ENCODE measurements at places on chromosomes 12 and 14.

- no peak for DNase-seq
Observed at GRCh38 chr12:113332688-113333417, 2.1 kb downstream of the SLC8B1 start.

- no peak for DNase-seq
Observed at GRCh38 chr12:67275380-67275913, 6.3 kb downstream of the CAND1 start.

- DNase-seq, result no peak
Observed at GRCh38 chr14:44428231-44428945, 78.7 kb downstream of the FSCB start.

DNA sequence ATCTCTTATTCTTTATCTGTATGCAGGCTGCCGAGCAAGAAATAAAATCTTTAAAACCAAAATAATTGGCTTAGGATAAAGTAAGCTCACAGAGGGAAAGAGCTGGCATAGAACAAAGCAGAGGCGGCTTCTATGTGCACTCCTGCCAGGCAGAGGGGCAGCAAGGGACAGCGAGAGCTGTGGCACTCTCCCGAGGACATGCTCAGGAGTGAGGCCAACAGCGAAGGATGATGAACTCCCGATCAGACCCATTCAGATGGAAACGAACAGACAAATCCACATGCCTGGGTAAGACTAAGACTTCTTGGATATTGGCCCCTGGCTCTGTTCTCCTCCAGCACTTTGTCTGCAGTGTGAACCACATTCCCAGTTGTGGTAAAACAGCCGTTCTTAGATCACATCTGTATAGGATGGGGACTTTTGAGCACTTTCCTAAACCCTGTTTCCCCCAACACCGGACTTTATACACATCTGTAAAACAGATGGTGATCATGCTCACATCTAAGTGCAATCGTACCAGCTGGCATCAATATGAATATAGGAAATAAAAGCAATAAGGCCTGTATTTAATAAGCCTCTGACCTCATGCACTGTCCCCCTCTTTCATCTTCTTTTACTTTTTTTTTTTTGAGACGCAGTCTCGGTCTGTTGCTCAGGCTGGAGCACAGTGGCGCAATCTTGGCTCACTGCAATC is 134.1 kb downstream of the PPM1H start:
- DNase-seq, result no peak

- peak; percentile 51 for DNase-seq
Observed at GRCh38 chr12:7806863-7807487, 17.8 kb downstream of the NANOG start.

- DNase-seq, result no peak
Observed at GRCh38 chr12:71237128-71237527, 79.3 kb upstream of the TSPAN8 start.

All from large intestine (tissue), 12 donors.